Osteoblast (primary cell): ENCODE measurements at places on chromosomes 2 and 18. TPM values are rescaled to one million over a fixed set of nuclear protein-coding genes. Genes with fewer than 3 reads are reported as not detected.

The AGXT gene
- not detected in 2 replicates for total RNA-seq

The UGT1A3 gene
- total RNA-seq: not detected in 2 replicates

The NGEF gene
- 4.7 TPM in 1 of 2 replicates, not detected in the other for total RNA-seq

The PTPRN gene
- total RNA-seq: under 0.01 and 1.2 TPM in 2 replicates

The IL36B gene
- total RNA-seq: not detected in 2 replicates

The TLX2 gene
- under 0.01 and 0.36 TPM in 2 replicates for total RNA-seq

The ZAP70 gene
- under 0.01 TPM in 2 replicates for total RNA-seq

The PRLH gene
- total RNA-seq: not detected in 2 replicates

The CD207 gene
- total RNA-seq: not detected in 2 replicates

- DNase-seq: no peak
- no peaks in the 10 kb centered on the region for H3K4me1 ChIP-seq
- H3K4me3 ChIP-seq: no peak overlapping the region
- no peak overlapping the region for H3K27ac ChIP-seq
- no peaks in the 10 kb centered on the region for H3K36me3 ChIP-seq
Measured at GRCh38 chr18:6712401-6712800, 17.1 kb upstream of the ARHGAP28 start.

- no peaks in the 10 kb centered on the region for H3K27me3 ChIP-seq
- H3K27ac ChIP-seq: no peak overlapping the region
- peak; percentile 23 for DNase-seq
- H3K4me3 ChIP-seq: no peak overlapping the region
- no peaks in the 10 kb centered on the region for H3K36me3 ChIP-seq
Measured at GRCh38 chr2:239945751-239946561, 79.2 kb downstream of the NDUFA10 start.

DNA sequence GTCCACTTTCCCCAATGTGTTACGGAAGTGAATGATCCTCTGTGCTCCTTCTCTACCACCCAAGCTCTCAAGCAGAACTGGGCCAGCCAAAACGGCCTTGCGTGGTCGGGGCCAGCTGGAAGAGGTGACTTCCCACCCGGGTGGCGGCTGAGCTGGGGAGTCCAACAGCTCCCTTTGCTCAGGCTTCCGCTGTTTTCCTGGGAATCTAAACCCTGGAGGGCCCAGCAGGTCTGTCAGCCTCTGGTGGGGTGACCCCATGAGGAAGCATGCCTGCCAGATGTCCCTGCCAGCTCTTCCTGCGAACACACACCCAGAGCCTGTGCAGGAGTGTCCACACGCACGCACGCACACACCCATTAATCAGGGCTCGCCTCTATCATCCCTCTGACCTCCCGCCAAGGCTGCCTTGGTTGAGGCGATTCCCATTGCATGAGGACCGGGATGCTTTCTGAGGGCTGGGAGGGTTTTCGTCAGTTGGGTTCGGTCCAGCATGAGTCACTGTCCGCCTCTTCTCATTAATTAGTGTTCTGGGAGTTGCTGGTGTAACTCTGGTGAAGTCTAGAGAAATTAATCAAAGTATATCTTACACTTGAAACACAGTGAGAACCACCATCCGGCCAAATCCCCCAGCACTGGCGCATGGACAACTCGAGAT, 90.6 kb downstream of the TWIST2 start:
- peaks cover 29% of the 10 kb centered on the region for H3K4me1 ChIP-seq
- DNase-seq: peak; percentile 95
- H3K4me3 ChIP-seq: no peak overlapping the region
- H3K27ac ChIP-seq: peak overlapping the region; percentile 83
- H3K27me3 ChIP-seq: no peaks in the 10 kb centered on the region

GRCh38 chr2:11305338-11305737, 39.1 kb downstream of the ROCK2 start:
- H3K27ac ChIP-seq: peak overlapping the region; percentile 88
- H3K4me3 ChIP-seq: no peak overlapping the region
- H3K27me3 ChIP-seq: no peaks in the 10 kb centered on the region

DNA sequence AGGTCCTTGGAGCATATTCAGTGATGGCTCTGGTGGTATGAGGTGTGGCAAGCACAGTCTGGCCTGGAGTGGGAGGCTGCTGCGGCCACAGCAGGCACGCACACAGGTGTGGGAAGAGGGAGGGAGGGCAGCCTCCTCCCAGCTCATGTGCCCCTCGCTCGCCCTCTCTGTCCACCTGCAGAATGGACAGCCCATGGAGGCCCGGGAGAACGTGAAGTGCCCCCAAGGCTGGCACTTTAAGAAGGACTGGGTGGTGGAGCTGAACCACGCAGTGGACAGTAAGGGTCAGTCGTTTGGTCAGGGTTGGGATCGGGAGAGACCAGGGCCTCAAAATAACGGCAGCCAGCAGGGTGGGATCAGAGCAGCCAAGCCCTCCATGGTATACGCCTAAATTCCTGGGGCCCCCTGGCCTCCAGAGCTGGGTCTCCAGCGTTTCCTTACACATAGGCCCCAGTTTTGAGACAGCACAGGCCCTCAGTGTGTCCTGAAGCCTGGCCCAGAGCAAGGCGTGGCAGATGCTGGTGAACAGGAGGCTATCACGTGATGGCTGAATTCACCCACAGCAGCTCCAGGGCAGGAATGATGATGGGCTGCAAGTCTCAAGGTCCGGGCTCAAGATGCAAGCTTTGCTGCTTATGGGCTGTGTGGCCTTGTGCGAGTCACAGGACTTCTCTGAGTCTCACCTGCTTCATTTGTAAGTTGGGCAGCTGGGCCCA, 47.9 kb downstream of the FER1L5 start:
- H3K27ac ChIP-seq: no peak overlapping the region
- H3K36me3 ChIP-seq: no peaks in the 10 kb centered on the region
- no peak overlapping the region for H3K4me3 ChIP-seq
- no peak for DNase-seq
- no peaks in the 10 kb centered on the region for H3K27me3 ChIP-seq
- no peaks in the 10 kb centered on the region for H3K4me1 ChIP-seq

DNA sequence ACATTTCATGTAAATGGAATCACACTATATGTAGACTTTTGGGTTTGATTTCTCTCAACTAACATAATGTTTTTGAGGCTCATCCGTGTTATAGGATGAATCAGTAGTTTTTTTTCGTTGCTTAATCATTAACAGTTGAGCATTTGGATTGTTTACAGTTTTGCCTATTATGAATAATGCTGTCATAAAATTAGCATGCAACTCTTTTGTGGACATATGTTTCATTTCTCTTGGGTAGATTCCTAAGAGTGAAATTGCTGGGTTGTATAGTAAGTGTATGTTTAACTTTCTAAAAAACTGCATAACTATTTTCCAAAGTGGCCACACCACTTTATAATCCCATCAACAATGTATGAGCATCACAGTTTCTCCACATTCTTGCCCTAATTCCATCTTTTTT, 7.7 kb upstream of the RHBDD1 start:
- no peaks in the 10 kb centered on the region for H3K36me3 ChIP-seq
- H3K4me3 ChIP-seq: no peak overlapping the region
- DNase-seq: no peak
- H3K27me3 ChIP-seq: no peaks in the 10 kb centered on the region
- H3K4me1 ChIP-seq: no peaks in the 10 kb centered on the region
- H3K27ac ChIP-seq: no peak overlapping the region

- H3K27ac ChIP-seq: no peak overlapping the region
- H3K4me3 ChIP-seq: no peak overlapping the region
- H3K36me3 ChIP-seq: no peaks in the 10 kb centered on the region
- DNase-seq: no peak
Measured at GRCh38 chr2:36246320-36246990, 109.1 kb upstream of the CRIM1 start.

GRCh38 chr2:152562198-152562884, 154.9 kb downstream of the PRPF40A start:
- no peak overlapping the region for H3K27ac ChIP-seq
- DNase-seq: no peak
- no peak overlapping the region for H3K4me3 ChIP-seq
- no peaks in the 10 kb centered on the region for H3K36me3 ChIP-seq
- no peaks in the 10 kb centered on the region for H3K27me3 ChIP-seq
- peaks cover 42% of the 10 kb centered on the region for H3K4me1 ChIP-seq

GRCh38 chr2:80126596-80127189, 177.9 kb downstream of the LRRTM1 start:
- peak; percentile 13 for DNase-seq
- H3K36me3 ChIP-seq: no peaks in the 10 kb centered on the region
- H3K4me1 ChIP-seq: no peaks in the 10 kb centered on the region
- H3K4me3 ChIP-seq: no peak overlapping the region
- H3K27ac ChIP-seq: no peak overlapping the region

DNA sequence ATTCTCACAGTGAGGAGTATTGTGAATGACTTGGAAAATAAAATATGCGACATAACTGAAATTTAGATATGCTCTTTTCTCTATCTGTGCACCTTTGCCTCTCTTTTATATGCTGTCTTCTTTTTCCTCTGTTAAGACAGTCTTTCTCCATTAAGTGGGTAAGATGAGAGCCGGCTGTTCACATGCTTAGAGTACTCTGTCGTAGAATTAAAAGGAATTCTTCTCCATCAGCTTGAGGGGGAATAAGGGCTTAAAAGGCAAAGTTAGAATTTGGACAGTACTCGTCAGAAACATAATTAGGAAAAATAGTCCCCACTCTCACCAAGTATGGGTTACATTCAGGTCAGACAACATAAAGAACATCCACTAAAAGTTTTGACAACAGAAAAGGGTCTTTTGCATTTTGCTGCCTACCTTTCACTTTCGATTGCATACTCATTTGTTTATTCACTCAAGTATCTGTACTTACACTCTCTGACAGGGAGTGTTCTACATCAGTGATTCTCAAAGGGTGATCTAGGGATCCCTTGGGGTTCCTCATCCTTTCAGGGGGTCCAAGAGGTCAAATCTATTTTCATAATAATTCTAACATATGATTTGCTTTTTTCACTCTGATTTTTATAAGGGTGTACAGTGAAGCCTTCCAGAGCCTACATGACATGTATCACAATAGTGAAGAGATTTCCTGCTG, 48.0 kb downstream of the ARHGAP15 start:
- no peaks in the 10 kb centered on the region for H3K27me3 ChIP-seq
- peak overlapping the region; percentile 53 for H3K4me3 ChIP-seq
- H3K36me3 ChIP-seq: no peaks in the 10 kb centered on the region

GRCh38 chr2:40360652-40361051, 91.2 kb downstream of the SLC8A1 start:
- no peak for DNase-seq
- no peak overlapping the region for H3K4me3 ChIP-seq
- H3K27ac ChIP-seq: peak overlapping the region; percentile 29
- H3K4me1 ChIP-seq: peaks cover 43% of the 10 kb centered on the region
- no peaks in the 10 kb centered on the region for H3K36me3 ChIP-seq

- no peaks in the 10 kb centered on the region for H3K27me3 ChIP-seq
- DNase-seq: no peak
- no peaks in the 10 kb centered on the region for H3K36me3 ChIP-seq
Measured at GRCh38 chr2:62627667-62628066, 77.8 kb upstream of the EHBP1 start.

GRCh38 chr2:144362401-144362800, 157.5 kb downstream of the ZEB2 start:
- no peak overlapping the region for H3K4me3 ChIP-seq
- peak; percentile 56 for DNase-seq
- H3K27me3 ChIP-seq: no peaks in the 10 kb centered on the region
- H3K27ac ChIP-seq: no peak overlapping the region
